ENCODE measurements at places on chromosomes 1 and 21.
A peak's percentile ranks its signal among the peaks of the same experiment; 100 is the strongest.

- DNase-seq = no peak
Measured at GRCh38 chr1:98205291-98206017, 284.6 kb upstream of the DPYD start.

DNA sequence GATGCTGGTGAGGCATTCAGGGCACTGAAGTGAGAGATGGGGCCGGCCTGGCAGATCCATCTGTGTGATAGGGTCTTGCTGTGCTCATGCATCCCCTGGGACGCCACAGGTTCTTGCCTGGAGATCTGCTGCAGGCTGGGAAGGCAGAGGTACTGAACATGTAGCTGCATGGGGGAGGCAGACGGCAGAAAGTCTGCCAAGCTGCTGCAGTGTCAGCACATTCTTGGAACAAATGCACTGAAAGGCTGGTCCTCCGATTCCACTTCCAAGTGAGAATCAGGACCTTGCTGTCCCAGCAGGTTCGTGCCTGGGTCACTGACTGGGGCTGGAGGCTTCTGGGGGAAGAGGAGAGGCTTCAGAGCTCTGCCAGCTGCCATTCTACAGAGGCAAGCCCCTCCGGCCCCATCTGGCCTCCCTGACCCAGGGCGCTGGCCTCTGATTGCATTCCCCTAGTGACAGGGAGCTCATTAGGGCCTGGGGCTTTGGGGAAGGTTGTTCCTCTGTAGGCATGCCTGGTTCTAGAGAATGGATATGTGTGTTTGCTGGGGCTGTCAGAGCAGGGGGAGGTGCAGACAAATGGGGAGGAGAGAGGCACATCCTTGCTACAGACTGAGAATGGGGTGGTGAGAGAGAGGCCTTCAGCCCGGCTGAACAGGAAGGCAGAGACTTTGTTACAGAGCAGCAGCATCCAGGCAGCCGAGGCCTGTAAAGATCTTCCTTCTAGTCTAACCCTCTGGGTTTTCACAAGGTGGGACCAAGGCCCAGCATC is 174.0 kb downstream of the TRABD2B start:
- DNase-seq = no peak

DNA sequence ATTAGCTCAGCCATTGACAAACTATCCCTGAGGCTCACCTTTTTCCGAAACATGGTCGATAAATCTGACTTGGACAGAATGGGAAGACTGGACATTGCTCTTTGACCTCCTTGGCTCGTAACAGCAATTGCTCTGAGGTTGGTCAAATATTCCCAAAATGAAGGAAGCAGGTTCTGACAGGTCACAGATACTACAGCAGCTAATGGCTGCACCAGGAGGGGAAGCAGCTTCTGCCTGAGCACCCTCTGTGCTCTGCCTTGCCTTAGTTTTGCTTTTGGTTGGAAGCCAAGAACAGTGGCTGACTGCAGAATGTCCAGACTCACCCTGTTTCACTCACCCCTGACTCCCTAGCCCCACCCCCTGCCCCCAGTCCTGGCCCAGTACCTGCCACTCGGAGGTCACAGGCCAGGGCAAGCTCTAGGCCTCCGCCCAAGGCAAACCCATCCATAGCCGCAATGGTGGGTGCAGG is 15.4 kb downstream of the ECHDC2 start:
- no peak for DNase-seq

GRCh38 chr1:91706140-91706957 is 179.6 kb downstream of the TGFBR3 start:
- no peak for DNase-seq

- peak; percentile 62 for DNase-seq
Measured at GRCh38 chr1:232012773-232013386, 386.3 kb downstream of the DISC1 start.

- DNase-seq = no peak
Measured at GRCh38 chr1:167270349-167271092, 49.8 kb downstream of the POU2F1 start.

DNA sequence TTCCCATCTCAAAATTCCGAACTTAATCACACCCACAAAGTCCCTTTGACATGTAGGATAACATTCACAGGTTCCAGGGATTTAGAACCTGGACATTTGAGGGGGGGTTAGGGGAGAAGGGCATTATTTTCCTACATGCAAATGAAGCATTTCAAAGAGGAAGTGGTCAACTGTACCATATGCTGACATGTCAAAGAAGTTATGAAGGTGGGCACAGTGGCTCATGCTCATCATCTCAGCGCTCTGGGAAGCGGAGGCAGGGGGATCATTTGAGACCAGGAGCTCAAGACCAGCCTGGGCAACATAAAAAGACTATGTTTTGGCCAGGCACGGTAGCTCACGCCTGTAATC is 35.7 kb downstream of the PTP4A2 start:
- no peak for DNase-seq

DNA sequence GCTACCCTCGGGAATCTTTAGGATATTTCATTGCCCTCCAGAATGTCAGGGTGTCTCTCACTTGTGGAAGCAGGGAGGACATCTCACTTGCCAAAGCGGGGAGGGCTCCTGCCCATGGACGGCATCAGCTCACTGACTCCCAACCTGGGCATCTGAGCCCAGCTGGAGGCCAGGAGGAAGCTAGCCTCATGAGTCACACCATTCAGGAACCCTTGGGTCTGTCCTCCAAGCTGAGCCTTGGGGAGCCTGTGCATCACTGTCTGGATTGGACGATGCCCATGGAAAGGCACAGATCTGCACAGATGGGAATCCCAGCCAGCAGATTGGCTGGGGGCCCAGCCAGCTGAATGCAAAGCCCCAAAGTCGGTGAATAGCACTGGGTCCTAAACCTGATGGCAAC is 25.2 kb downstream of the WNT3A start:
- DNase-seq = no peak

DNA sequence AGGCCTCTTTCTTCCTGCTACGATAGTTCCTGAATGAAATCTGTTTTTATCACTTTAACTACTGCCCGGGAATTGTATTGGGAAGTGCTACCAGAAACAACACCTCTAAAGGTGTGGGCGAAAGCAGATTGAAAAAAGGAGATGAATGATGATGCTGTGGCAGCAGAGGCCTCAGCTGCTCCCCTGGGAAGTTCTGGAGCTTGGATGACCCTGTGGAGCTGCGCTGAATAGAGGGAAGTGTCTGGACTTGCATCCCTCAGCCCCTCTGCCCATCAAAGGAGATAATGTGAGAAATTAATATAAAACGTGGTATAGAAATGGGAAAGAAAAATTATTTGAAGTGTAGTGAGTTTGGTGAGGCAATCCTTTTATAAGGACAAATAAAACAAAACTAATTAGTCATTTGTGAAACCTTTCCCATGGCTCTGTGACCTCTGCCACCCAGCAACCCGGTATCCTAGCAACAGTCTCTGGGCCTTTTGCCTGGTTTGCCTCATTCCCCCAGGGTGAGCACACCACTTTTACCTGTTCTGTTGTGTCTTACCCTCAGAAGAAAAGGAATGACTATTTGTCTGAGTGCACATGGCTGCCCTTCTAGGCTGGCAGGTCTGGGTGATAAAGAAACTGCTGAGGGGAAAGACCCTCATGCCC is 21.3 kb downstream of the OVAAL start:
- DNase-seq = no peak

- peak; percentile 93 for DNase-seq
Measured at GRCh38 chr21:37338671-37339551, 27.7 kb upstream of the DYRK1A start.

DNA sequence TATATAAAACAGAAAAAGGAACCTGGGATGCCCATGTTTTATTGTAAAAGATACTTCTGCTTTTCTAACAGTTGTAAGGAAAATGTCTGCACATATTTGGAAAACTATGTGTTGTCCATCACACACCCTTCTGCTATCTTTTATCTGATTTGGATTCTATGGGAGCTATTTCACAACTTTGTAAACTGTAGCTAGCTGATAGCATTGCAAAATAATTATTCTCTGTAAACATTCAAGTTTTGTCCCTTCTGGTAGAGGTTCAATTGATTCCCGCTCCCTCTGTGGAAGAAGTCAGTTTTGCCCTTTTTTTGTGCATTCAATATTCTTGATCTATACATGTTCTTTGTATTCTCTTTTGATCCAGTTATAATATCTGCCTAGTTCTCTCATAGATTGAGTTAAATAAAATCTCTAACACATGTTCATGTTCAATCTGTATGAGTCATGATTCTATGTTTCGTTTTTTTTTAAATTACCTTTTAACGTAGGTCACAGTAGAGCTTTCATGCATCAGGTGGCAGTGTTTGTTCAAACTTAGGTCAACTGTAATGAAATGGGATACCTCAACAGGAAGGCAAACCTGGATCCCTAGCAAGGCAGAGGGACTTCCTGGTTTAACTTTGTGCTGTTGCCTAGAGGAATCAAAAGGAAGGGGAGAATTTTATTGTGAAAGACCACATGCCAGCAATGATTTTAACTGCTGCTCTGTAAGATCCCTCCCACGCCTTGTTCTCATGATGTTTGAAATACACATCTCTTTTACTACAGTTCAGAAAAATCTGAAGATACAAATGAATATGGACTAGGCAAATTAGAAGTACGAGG is 26.0 kb upstream of the BCL9 start:
- DNase-seq = peak; percentile 9

- peak; percentile 22 for DNase-seq
Measured at GRCh38 chr21:45109831-45110492, 35.6 kb downstream of the ADARB1 start.

GRCh38 chr1:51997974-51998382 is 7.5 kb upstream of the RAB3B start:
- DNase-seq = no peak

DNA sequence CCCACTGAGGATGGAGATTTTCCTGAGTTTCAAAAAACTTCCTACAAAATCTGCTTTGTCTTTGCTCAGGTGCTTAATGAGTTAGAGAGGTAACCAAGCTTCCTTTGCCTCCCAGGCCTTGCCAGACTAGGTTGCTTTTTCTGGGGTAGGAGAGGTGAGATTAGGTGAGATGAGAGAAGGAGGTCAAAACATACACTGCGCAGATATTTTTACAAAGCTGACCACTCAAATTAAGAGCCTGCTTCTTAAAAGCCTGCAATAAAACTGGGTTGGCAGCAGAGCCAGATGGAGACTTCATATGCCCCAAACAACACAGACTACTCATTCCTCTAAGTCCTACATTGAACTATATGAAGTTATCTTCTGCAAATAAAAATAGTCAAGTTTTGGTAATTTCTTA is 352.5 kb downstream of the NUF2 start:
- DNase-seq = no peak

DNA sequence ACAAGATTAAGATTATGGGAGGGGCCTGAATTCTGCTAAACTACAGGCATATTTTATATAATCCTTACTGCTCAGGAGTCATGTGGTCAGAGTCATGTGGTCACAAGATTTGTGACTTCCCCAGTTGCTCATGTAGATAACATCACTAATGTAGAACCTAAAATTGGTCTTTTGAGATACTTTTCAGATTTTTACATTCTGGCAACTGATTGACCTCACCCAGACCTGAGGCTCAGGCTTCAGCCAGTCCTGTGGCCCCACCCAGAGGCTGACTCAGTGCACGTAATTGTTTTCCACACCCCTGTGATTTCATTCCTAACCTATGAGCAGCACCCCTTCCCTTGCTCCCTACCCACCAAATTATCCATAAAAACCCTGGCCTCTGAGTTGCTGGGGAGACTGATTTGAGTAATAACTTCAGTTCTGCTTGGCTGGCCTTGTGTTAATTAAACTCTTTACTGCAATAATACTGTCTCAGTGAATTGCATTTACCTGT is 41.7 kb upstream of the ZNF326 start:
- DNase-seq = peak; percentile 87

DNA sequence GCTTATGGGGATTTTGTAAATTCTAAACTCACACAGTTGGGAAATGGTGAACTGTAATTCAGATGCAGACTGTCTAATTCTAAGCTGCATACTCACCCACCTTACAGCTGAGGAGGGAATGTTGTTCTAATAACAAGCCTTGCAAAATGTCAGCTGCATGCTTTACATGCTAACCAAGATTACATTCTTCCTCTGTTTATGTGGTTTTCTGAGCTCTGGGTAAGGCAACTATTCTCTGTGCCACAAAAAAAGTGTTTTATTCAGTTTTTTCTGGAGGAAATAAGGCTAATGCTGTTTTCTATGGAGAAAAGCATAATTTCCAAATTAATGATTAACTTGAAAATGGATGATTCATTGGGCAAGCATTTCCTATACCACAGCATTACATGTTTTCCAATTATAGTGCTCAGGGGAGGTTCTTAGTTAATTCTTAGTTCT is 64.9 kb downstream of the RGS13 start:
- DNase-seq = peak; percentile 90

DNA sequence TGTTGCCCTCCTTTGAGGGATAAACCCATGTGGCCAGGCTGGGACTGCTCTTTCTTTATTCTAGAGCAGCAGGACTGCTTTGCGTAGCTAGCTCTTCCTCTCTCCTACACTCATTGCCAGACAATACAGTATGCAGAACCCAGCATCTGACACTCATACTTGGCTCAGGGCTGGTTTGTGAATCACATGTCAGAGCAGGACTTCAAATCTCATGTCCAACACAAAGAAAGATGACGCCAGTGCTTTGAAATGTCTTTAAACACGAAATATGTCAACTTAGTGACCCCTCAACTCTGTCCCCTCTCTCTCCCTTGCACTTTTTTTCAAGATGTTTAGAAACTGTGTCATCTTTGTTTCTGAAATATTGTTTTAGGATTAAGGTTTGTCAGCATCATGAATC is 135.0 kb downstream of the TGFB2 start:
- peak; percentile 93 for DNase-seq

DNA sequence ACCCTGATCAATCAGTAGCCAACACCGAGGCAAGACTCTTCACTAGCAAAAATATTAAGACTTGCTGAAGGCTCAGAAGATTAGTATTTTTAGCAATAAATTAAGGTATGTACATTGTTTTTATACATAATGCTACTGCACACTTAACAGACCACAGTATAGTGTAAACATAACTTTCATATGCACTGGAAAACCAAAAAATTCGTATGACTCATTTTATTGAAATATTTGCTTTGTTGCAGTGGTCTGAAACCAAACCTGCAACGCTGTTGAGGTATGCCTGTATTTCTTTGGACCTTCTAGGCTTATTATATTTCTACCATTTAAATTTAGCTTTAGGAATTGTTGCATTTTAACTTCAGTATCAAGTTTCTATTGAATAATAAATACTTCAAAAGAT is 65.8 kb upstream of the BCL9 start:
- DNase-seq = peak; percentile 6

- DNase-seq = peak; percentile 93
Measured at GRCh38 chr1:81670286-81670685, 130.4 kb upstream of the ADGRL2 start.

- no peak for DNase-seq
Measured at GRCh38 chr1:87820668-87821334, 492.1 kb downstream of the LMO4 start.

DNA sequence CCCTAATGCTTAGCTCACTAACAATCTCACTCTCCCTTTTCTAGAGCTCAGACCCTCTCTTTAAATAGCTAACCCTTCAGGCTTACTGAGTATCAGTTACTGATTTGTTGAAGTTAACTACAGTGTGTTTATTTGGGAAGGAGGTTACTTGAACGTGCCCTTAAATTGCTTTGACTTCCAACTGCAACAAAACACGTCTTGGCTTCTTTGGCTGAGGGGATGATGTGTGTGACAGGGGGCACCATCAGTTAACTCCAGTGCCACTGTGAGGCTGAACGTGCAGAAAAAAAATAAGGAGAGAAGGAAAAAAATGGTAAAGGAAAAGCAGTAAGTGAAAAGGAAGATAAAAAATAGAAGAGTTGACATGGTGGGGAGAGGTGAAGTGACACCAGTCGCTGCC is 75.1 kb upstream of the NRIP1 start:
- no peak for DNase-seq

- no peak for DNase-seq
Measured at GRCh38 chr1:22163564-22163963, 20.7 kb upstream of the WNT4 start.

GRCh38 chr21:40681164-40681859 is 165.6 kb downstream of the DSCAM start:
- no peak for DNase-seq

All from fibroblast of upper back skin (primary cell).